ENCODE measurements at places on chromosomes 1 and 21.

- DNase-seq: peak; percentile 17
Measured at GRCh38 chr1:226549094-226549936, 751 bp downstream of the STUM start.

- DNase-seq: no peak
Measured at GRCh38 chr1:32127409-32128198, 19.7 kb downstream of the KPNA6 start.

GRCh38 chr1:15384301-15384901 is 25.3 kb upstream of the EFHD2 start:
- DNase-seq: no peak

GRCh38 chr1:31222176-31222575 is 17.5 kb downstream of the NKAIN1 start:
- DNase-seq: no peak

DNA sequence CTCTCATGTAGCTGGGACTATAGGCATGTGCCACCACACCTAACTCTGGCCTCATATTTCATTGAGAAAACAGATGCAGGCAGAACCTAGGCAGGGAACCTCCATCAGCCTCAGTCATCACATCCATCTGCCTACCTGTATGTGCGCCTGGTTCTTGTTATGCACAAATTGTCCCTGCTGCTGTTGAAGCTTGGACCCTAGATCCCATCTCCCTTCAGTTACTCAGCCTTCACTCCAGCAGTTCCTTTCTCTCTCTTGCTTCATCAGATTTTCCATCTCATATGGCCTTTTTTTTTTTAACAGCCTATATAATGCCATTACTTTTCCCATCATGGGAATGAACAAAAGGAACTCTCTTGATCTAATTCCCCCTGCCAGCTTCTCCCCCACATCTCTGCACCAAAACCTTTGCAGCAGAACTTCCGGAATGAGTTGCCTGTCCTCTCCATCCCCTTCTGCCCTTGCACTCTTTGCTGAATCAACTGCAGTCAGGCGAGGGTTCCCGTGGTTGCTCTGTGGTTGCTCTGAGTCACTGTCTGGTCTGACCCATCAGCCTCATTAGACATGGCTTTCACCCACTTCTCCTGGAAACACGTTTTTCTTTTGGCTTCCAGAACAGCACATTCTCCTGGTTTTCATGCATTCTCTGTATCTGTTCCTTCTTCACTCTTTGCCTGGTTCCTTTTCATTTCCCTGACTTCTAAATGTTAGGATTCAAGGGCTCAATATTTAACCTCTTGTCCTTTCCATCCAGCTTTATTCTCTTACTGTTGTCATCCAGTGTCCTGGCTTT is 41.5 kb downstream of the UBE4B start:
- DNase-seq: peak; percentile 76

DNA sequence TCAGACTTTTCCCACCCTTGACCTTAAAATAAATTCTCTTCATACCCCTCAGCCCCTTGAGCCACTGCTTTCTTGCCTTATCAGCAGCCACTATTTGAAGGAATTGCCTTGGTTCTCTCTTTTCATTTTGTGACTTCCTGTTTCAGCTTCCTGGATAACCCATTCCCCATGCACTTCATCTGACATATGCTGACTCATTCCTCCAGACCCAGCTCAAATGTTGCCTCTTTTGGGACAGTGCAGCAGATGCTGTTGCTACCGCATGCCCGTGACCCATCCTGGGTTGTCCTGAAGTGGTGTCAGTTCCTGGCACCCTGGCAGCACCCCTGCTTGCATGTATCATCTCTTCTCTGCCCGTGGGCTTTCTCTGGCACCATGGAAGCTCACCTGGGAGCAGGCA is 496.1 kb downstream of the PTPRU start:
- no peak for DNase-seq

Data from stimulated activated naive CD8-positive, alpha-beta T cell treated with anti-CD3 and anti-CD28 coated beads, Interleukin-15, Interleukin-2, amounts not matched to agents 100 U/mL and 50 U/mL, for 24 hours (primary cell).